ENCODE measurements at places on chromosomes 1 and 21.

GRCh38 chr1:209855623-209856022 is 27.9 kb downstream of the UTP25 start:
- DNase-seq, result no peak

DNA sequence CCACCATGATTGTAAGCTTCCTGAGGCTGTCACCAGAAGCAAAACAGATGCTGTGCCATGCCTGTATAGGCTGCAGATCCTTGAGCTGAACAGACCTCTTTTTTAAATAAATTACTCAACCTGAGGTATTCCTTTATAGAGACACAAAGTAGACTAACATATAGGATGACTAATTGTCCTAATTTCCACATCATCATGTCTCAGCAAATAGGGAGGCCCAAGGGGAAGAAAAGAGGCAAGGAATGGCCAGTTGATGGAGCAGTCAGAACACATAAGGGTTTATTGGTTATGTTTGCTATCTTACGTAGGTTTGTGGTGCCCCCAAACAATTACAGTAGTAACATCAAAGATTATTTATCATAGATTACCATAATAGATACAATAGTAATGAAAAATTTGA is 126.2 kb downstream of the RASAL2 start:
- DNase-seq, result no peak

DNA sequence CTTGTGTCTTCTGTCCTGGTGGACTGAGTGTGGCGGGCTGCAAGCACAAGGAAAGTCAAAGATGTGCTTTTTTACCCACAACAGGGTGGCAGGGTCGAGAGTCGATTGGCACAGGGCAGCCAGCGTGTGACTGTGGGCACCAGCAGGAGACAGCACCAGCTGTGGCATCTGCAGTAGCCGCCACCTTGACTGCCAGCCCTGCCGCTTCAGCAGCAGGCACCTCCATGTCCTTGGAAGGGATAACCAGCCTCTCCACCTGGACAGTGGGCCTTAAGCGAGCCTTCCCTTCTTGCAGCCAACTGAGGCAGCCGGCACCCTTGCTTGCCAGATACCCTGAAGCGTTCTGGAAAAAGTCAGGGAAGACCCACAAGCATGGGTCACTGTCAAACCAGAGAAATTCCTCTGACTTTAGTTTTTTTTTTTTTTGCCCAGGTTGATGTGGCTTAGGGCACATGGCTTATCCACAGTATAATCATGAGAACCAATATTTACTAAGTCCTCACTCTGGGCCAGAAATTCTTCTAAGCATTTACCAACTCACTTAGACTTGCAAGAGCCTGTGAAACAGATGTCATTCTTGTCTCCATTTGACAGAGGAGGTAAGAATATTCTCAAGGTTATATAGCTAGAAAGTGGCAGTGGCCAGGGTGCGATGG is 30.1 kb upstream of the PTGFRN start:
- DNase-seq, result no peak

- no peak for DNase-seq
Observed at GRCh38 chr1:56774067-56774609, 45.1 kb downstream of the FYB2 start.

DNA sequence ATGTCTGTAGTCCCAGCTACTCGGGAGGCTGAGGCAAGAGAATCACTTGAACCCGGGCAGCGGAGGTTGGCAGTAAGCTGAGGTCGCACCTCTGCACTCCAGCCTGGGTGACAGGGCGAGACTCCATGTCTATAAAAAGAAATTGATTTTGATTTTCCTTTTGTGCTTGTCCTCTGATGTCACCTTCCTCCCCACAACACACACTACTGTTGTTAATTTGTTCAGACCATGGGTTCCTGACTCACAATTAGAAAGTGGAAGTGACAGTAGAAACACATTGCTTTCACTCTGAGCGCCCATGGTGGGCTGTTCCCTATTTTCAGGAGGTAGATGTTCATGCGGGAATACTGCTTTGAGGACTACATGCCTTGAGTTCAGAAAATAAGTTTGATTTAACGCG is 165.5 kb upstream of the KCNJ6 start:
- no peak for DNase-seq

DNA sequence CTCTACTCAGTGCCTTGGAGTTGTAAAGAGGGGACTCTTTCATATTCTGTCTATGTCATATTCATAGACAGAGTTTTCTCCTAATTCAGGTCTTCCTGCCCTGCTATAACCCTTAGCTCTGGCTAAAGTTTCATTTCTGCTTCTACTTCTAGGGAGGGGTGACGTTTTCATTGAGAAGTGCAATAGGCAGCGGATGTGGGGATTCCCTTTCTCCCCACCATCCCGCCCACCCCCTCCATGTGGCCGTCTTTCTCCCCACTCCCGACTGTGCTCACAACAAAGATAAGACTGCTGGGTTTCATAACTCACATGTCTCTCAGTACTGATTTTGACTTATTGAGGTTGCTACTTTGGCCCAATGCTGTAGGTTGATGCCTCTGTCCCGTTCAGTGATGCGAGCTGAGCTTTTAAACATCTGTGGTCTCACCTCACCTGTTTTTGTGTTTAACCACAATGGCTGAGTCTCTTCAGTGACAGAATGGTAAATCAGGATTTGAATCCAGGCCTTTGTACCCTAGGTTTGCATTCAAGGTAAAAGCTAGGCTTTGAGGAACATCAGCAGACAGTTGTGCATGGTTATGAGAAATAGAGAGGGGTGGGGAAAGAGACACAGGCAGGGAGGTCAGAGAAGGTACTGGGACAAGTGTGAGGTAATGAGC is 7.8 kb upstream of the KIF14 start:
- DNase-seq, result no peak

- DNase-seq, result no peak
Observed at GRCh38 chr1:24297187-24297851, 21.8 kb upstream of the GRHL3 start.

GRCh38 chr1:44484155-44484688 is 79.2 kb downstream of the RNF220 start:
- DNase-seq, result no peak

GRCh38 chr21:34691390-34692032 is 22.7 kb downstream of the CLIC6 start:
- DNase-seq, result no peak

GRCh38 chr1:50833216-50833615 is 126.9 kb downstream of the FAF1 start:
- no peak for DNase-seq

DNA sequence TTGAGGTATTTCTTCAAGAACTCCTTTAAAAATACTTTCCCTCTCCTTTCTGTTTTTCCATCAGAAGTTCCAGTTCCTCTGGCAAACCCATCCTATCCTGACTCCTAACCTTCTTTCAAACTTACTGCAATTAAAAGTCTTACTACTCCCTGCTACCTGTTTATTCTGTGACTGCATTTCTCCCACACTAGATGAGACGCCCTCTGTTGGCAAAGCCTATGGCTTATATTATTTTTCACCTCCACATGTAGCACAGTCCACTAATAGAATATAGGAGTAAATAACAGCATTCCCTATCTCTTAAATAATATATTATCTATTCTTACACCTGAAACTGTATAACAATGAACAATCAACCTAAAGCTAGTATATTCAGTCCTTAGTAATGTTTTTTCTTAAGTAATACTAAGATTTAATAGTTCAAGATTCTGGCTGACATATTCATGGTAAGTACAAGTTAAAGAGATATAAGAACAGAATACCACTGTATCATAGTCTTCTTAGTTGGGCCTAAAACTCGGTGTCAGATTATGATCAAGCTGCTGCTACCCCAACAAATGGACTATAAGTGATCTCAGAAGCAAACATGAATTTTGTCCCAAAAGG is 54.8 kb downstream of the RAB3GAP2 start:
- no peak for DNase-seq
